ENCODE measurements at places on chromosomes 13 and 19.

- peak; percentile 30 for DNase-seq
These were observed 500 bp downstream of the SMIM24 start for GRCh38 chr19:3479834-3480215.

- no peak for DNase-seq
These were observed 6.9 kb upstream of the AP1M2 start for GRCh38 chr19:10593820-10594637.

GRCh38 chr13:23656637-23657371 is 86.6 kb downstream of the TNFRSF19 start:
- no peak for DNase-seq

- peak; percentile 27 for DNase-seq
These were observed at the start of gene WDR87 for GRCh38 chr19:37905946-37906868. Gene WDR87 (minus strand): TSS chr19:37906594. CDS start chr19:37898239, 8,355 bp downstream.

DNA sequence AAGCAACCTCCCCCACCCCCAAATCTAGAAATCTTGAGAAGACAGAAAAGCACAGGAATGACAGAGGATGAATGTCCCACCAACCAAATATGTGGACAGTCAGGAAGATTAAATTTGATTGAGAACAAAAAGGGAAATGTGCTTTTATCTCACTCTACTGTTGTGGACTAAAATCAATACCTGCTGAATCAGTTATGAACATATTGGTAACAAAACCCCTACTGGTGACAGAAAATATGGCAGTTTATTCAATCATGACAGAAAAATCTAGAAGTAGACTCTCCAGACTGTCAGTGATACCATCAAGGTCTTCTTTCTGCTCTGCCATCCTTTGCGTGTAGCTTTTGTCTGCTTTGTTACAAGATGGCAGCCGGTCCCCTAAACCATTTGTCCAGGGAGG is 35.2 kb downstream of the FAM216B start:
- DNase-seq = no peak

DNA sequence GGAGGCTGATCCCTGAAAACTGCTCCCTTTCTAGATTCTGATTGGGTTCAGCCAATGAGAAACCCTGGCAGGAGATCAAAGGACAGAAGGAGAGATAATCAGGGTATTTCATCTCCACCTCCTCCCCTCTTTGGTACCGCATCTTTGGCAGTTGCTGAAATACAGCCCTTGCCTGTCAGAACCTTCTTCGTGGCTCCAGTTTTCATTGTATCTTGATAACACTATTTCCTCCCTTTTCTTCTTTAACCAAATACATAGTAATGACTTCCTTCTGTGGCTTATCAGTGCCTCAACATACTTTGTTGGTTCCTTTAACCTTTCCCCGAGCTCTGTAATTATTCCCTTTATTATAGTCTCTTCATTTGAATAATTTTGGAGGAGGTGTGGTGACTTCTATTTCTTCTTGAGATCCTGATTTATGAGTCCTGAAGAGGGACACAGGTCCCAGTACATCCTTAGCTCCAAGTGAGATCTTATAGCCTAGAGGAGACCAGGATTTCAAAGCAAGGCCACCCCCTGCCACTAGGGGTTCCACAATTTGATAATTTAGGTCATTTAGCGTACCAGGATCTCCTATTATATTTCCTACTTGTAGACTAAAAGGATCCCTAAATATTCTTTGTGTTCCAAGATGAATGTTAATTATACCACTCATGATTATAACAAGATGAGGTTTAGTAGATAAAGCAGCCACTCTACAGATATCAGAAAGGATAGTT is 98.0 kb downstream of the EDNRB start:
- DNase-seq = no peak

- no peak for DNase-seq
These were observed 64.7 kb downstream of the GPR12 start for GRCh38 chr13:26695891-26696311.

DNA sequence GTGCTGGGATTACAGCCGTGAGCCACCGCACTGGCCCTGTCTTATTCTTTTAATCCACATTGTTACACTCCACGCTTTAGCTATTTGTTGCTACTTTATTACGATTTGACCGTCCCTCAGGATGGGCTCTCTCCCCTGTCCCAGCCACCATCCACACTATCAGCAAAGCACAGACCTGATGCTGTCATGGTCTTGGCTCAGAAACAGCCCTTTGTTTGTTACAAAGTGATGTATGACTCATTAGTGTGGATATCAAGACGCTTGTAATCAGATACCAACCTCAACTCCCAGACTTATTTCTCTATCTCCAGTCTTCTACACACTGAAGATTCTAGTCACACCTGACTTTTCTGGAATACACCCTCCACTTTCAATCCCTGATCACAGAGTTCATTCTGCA is 84.6 kb upstream of the FREM2 start:
- no peak for DNase-seq

DNA sequence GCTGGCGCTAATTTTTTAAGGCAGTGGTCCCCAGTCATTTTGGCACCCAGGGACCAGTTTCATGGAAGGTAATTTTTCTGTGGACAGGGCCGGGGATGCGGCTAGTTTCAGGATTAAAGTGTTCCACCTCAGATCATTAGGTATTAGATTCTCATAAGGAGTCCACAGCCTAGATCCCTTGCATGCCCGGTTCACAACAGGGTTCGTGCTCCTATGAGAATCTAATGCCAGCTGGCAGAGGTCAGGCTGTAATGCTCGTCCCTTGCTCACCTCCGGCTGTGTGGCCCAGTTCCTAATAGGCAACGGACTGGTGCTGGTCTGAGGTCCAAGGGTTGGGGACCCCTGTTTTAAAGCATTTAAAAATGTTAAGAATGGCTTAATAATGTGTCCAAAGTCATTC is 54.1 kb downstream of the GPC6 start:
- no peak for DNase-seq

DNA sequence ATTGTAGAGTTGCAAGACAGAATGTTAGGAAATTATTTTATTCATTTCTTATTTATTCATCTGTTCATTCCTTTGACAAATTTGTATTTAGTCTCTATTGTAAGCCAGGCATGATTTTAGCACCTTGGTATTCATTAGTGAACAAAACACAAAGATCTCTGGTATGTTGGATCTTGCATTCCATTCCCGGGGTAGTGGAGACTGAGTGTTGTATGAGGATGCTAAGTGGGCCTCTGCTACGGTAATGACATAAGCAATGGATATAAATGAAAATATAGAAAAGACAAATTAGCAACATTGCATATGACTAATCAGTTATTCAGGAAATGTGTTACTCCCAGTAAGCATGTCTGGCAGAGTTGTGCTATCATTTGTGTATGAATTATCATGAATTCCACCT is 449.3 kb downstream of the PCDH17 start:
- no peak for DNase-seq

DNA sequence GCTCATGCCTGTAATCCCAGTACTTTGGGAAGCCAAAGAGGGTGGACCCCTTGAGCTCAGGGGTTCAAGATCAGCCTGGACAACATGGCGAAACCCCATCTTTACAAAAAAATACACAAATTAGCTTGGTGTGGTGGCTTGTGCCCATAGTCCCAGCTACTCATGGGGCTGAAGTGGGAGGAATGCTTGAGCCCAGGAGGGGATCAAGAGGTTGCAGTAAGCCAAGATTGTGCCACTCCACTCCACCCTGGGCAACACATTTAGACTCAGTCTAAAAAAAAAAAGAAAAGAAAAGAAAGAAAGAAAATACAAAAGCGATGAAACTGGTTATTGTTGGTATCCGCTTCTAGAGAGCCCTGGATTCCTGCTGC is 597.4 kb downstream of the UQCRFS1 start:
- no peak for DNase-seq

DNA sequence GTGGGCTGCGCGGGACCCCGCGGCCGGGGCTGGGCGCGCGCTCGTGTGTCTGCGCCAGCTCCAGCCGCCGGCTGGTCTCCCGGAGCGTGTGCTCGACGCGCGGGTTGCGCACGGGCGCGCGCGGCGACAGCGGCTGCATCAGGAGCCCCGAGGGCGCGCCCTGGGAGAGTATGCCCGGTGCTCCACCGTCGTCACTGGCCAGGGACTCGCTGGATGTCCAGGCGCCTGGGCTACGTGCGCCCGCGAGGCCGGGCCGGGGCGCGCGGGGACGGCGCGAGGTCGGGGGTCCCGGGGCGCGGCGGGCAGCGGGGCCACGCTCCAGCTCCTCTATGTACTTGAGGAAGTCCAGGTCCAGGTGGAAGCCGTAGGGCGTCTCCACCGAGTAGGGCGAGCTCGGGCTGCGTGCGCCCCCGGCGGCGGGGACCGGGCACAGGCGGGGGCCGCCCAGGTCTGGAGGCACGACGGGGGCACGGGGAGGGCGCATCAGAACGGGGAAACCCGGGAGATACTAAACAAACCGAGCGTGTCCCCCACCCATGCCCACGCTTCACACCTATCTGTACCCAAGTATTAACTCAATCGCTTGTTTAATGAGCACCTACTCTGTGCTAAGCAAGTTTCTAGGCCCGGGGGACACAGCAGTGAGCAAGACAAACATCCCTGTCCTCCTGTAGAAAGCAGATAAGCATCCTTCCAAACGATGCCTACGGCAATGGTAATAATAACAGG is 7.6 kb downstream of the KANK3 start:
- no peak for DNase-seq

- no peak for DNase-seq
These were observed 66.9 kb downstream of the ING1 start for GRCh38 chr13:110780422-110780821.

- DNase-seq = no peak
These were observed 175.5 kb upstream of the SERP2 start for GRCh38 chr13:44197791-44198770.

DNA sequence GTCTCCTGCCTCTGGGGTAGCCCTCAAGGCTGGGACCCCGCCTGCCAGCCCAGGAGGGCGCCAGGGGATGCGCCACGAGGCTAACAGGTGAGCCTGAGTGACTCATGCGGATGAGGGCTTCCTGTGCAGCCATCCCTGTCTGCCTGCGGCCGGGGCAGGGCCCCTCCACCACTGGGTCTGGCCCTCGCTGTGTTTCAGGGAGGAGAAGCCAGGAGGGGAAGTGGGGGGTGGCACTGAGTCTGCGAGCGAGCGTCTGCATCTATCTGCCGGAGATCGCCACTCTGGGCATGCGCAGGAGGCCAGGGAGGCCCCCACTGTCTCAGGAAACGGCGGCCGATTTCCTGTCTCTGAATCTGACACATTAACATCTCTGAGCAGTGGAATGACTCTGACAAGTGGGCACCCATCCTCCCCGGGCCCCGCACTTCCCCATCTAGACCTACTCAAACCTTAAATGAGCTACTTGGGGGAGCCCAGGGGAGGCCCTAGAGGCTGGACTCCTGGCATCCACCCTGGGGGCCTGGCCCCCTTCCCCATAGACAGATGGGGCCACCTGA is 19.7 kb downstream of the RFX1 start:
- peak; percentile 97 for DNase-seq

- no peak for DNase-seq
These were observed 75.2 kb upstream of the MCF2L start for GRCh38 chr13:112893570-112894422.

DNA sequence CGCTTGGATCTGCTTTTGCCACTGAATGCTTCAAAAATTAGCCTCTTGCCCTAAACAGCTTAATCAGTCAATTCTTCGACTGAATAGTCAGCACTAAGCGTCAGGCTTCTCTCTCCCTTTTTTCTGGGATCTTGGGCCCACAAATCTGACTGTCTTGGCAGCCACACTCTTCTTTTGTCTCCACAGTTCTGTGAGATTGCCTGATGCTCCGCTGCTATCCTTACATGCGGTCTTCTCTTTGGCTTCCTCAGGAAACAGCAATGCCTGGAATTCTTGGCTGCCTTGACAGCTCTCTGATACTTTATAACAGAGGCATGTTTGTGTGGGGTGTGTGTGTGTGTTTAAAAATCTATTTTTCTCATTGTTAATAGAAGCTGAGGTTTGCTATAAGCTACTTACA is 32.6 kb downstream of the ERCC5 start:
- no peak for DNase-seq

DNA sequence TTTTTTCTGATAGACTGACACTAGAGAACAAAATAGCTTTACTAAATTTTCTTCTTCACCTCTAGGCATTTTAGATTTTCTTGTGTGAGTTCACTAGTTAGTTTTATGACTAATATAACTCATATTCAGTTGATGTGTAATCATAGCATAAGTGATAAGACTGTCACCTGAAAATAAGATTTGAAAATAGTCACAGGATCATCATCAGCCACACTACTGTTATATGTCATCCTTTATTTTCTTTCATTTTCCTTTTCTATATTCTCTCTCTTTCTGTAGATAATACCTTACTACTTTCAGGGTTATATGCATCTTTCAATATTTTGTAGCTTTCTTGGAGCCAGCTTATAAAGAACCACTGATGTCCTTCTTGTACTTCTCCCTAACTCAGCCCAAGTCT is 292.6 kb downstream of the TDRD3 start:
- no peak for DNase-seq

DNA sequence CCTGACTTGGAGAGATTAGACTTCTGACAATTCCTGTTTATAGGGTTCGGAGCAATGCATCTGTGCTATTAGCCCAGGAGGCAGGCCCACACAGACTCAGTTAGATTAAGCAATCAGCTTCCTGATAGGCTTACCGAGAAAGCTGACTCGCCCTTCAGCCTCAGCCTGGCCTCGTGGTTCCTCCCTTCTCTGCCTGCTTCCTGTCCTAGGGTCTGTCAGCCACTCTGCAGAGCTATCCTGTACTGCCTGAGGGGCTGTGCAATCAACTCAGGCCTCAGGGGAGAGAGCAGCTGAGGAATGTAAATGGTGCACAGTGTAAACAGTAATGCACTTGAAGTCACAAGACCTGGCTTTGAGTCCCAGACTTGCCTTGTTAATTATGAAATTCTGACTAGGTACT is 30.7 kb downstream of the HTR2A start:
- no peak for DNase-seq

GRCh38 chr13:111342721-111343120 is 22.3 kb downstream of the TEX29 start:
- DNase-seq = no peak

GRCh38 chr13:100301418-100301817 is 212.5 kb downstream of the PCCA start:
- no peak for DNase-seq

- DNase-seq = no peak
These were observed 2.3 kb downstream of the IER2 start for GRCh38 chr19:13152356-13152973.

DNA sequence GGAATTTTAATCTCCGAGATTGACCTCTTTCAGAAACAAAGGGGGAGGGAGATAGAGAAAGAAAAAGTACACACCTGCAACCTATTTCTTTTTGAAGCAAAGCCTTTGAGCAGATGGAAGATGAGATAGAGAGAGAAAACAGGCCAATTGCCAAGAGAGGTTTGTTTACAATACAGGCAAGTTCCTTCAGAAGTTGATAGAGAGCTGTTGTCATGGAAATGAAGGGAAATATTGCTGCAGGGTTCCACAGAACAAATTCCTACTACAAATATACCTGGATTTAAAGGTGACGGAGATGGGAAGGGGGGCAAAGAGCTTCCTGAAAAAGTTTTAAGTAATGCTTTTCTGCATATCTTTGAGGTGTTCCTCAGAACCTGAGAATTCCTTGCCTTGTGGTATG is 388.4 kb downstream of the NDFIP2 start:
- no peak for DNase-seq

Measured in memory B cell (primary cell).